Astrocyte of the spinal cord (primary cell): ENCODE measurements at places on chromosomes 11 and 22.

GRCh38 chr22:43488031-43488866 is 76.4 kb downstream of the MPPED1 start:
- no peak for DNase-seq

DNA sequence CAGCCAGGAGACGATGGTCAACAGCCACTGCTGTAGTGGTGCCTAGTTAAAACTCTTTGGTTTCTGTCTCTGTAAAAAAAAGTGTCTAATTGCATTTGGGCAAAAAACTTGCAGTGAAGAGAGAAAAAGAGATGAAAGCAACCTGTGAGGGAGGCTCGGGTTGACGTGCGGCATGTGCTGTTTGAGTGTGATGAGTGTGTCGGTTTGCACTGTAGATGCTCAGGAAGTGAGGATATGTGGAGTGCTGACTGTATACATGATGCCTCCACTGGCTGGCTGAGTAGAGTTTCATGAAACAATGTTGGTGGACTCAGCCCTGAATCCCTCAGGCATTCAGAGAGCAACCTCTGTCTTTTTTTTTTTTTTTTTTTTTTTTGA is 4.3 kb upstream of the DGCR6L start:
- DNase-seq: no peak

GRCh38 chr11:88402192-88402715 is 64.7 kb upstream of the CTSC start:
- DNase-seq: peak; percentile 87

GRCh38 chr11:76123248-76123647 is 83.1 kb downstream of the WNT11 start:
- DNase-seq: no peak

- no peak for DNase-seq
Observed at GRCh38 chr22:35349368-35349703, 31.6 kb upstream of the HMOX1 start.
